Muscle of arm (tissue), 14 donors: ENCODE measurements at places on chromosomes 3 and 15.

- DNase-seq: no peak
Measured at GRCh38 chr3:46979958-46980497, 562 bp downstream of the NBEAL2 start.

GRCh38 chr3:134427400-134428111 is 53.3 kb upstream of the AMOTL2 start:
- DNase-seq: no peak

GRCh38 chr15:78358102-78358870 is 18.1 kb downstream of the CRABP1 start:
- DNase-seq: no peak

GRCh38 chr15:63238171-63238570 is 39.2 kb upstream of the APH1B start:
- no peak for DNase-seq

DNA sequence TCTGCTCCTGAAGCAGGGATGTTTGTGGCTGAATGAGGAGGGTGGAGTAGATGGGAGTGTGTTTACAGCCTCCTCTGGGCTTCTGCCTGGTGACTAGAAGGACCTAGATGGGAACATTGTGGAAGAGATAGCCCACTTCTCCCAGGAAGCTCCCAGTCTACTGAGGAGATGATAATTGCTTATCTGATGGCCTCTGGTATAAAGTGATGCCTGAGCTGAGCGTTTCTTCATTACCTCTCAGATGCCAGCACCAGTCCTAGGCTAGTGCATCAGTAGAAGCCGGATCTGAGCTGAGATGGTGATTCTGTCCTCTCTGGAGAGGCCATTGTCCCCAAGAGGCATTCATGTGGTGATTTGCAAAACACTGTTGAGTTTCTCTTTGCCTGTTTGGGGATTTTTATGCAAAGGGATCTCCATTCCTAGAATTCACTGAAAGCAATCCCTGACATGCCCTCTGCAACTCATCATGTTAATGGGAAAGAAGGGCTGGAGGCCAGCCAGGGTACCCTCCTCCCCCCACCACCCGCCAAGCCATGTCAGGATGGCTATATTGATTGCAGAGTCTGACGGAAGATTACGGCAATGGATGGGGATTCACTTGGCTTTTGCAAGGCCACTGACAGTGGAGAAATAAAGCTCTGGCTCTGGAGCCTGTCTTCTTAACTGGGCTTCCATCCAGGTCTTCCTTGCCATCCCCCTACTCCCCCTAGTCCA is 166.4 kb upstream of the ROPN1 start:
- DNase-seq: no peak

DNA sequence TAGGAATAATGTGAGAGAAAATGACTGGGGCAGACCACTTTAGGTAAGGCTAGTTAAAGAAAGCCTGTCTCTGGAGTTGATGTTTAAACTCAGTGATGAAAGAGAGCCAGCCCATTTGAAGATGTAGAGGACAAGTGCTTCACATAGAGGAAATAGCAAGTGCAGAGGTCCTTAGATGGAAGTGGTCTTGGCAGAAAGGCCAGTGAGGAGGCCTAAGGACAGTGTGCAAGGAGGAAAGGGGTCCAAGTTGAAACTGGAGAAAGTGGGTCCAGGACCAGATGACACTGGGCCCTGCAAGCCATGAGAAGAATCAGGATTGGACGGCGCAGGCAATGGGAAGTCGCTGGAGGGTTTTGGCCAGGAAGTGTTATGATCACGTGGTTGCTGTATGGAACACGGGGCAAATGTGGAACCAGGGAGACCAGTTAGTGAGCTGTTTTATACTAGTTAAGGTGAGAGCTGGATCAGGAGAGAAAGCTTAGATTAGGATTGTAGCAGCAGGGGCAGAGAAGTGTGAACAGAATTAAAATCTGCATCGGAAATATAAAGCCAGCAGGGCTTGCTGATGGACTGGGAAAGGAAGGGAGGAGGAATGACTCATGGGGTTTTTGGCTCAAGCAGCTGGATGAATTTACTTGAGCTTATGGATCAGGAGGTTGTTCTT is 48.0 kb upstream of the SCAANT1 start:
- DNase-seq: peak; percentile 60

DNA sequence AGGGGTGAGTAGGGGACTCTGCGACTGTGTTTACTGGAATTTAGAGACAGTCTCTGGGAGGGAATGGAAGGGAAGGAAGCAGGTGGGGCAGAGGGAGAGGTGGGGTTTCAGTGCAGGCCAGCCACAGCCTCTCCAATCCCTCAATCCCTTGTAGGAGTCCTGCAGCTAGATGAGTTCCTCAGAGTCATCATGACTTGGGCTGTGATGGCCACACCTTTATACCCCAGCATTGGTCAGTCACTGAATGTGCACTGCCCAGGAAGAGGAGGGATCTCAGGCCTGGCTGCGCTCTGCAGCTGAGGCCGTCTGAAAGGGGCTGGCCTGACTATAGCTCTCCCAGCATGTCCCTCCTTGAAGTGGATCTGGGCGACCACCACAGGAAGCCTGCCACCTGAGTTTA is 67.3 kb upstream of the GLCE start:
- peak; percentile 65 for DNase-seq

- no peak for DNase-seq
Measured at GRCh38 chr3:174325171-174325570, 534.0 kb upstream of the NAALADL2 start.

DNA sequence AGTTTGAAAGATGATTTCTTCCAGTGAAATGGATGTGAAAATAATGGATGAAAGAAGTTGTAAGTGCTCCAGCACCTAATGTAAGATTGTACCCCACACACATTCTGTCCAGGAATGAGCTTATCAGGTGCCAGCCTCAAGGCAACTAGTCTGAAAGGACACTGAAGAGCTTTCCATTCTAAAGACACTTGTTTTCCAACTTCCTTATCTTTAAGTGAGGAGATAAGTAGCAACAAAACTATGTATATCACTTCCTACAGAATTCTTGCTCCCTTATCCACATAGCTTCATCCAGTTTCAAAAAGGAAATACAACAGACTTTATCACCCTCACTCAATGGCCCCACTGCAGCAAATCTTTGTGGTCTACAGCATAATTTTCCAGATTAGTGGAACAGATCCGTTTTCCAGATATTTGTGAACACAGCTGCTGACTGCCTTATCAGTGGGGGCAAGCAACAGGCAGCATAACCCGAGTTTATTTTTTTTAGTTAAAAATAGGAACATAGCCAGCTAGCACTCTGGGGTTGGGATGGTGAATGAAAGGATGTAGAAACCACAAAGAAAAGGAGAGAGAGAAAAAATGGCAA is 60.6 kb downstream of the CD200R1L start:
- DNase-seq: no peak

- no peak for DNase-seq
Measured at GRCh38 chr3:155101398-155101797, 21.3 kb downstream of the MME start.
